ENCODE measurements at places on chromosomes 5 and 9.

DNA sequence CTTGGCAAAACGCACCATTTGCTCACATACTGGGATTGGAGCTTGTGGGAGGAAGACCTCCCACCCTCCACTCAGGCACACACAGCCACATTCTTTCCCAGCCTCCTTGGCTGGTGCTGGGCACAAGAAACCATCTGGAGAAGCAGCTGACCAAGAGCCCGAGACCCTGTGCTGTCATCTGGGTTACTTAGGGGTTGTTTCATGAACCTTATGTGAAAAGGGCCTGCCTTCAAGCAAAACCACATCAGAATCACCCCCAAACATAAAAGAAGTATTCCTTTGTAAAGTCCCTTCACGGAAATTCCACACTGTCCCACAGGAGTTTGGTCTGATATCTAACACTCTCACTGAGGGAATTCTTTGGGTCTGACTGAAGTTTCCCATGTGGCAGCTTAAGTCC lies 172.1 kb downstream of the NR3C1 start:
- no peak for DNase-seq

DNA sequence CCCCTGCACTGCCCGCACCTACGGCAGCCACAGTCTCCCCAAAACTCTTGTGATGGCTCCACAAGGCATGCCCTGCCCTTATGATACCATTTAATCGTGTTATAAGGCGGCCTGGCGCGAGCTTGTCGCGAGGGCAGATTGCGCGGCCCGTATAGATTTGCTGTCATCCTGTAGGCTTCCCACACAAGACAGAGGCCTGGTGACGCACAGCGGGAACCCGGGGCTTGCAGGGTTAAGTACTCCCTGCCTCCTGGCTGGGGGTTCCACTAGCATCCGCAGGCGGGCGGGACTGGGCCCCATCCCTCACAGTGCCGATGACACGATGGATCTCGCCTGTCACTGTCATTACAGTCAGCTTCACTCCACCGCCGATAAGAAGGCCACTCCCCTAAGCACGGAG lies 364.9 kb upstream of the IRX2 start:
- no peak for DNase-seq

- no peak for DNase-seq
Observed at GRCh38 chr5:119860463-119860862, 231.1 kb downstream of the FAM170A start.

DNA sequence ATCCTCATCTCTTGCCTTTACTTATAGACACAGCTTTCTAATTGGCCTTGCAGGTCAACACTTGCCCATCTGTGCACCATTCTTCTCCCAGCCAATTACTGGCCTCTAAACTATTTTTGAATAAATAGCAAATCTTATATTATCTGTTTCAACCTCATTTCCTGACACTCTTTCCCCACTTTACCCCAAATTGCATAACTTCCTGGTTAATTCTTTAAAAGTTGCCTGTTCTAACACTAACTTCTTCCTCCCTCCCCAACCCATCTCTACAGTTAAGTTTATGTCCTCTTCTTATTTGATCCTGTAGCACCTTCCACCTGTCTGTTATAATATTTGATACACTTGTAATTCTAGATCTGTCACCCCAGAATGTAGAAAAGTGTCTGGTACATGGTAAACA lies 372.1 kb downstream of the PDE4D start:
- DNase-seq, result no peak

- DNase-seq, result no peak
Observed at GRCh38 chr9:96461336-96461735, 11.4 kb downstream of the HABP4 start.

- DNase-seq, result no peak
Observed at GRCh38 chr5:57302164-57302563, 128.3 kb downstream of the GPBP1 start.

GRCh38 chr5:55062039-55062779 lies 38.2 kb downstream of the GZMK start:
- no peak for DNase-seq

GRCh38 chr9:108953983-108954574 lies 19.9 kb downstream of the ABITRAM start:
- DNase-seq, result no peak

DNA sequence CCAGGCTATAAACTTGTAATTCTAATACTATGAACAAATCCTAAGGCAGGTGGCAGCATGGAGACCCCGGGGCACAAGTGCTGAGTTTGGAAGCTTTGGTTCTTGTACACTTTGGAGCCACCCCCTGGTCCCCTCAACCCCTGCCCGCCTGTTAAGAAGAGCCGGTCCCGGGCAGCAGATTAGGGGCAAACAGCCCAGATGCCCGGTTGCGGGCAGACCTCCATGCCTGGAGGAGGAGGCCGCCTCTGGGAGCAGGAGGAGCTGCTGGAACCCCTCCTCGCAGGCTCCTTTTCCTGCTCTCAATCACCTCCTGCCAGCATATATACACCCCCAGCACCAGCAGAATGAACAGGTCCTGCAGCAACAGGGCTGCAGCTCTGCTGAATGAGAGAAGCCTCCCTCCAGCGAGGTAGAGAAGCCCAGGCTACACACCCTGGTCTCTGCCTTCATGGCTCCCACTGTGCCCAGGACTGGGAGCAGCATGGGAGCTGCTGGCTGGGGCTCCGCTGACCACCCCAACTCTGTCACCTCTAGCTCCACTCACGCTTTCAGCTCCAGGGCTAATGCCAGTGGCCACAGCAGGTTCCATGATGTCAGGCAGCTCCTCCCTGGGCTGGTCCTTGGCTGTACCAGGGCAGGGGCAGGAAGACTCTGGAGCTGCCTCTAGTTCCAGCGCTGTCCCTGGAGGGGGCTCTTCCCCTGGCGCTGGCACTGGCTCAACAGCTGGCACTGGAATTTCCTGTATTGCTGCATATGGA lies 1713.5 kb upstream of the ACO1 start:
- no peak for DNase-seq

GRCh38 chr5:177111720-177112394 lies 21.7 kb upstream of the NSD1 start:
- peak; percentile 45 for DNase-seq

GRCh38 chr5:52814352-52815148 lies 26.8 kb downstream of the ITGA1 start:
- DNase-seq, result no peak

DNA sequence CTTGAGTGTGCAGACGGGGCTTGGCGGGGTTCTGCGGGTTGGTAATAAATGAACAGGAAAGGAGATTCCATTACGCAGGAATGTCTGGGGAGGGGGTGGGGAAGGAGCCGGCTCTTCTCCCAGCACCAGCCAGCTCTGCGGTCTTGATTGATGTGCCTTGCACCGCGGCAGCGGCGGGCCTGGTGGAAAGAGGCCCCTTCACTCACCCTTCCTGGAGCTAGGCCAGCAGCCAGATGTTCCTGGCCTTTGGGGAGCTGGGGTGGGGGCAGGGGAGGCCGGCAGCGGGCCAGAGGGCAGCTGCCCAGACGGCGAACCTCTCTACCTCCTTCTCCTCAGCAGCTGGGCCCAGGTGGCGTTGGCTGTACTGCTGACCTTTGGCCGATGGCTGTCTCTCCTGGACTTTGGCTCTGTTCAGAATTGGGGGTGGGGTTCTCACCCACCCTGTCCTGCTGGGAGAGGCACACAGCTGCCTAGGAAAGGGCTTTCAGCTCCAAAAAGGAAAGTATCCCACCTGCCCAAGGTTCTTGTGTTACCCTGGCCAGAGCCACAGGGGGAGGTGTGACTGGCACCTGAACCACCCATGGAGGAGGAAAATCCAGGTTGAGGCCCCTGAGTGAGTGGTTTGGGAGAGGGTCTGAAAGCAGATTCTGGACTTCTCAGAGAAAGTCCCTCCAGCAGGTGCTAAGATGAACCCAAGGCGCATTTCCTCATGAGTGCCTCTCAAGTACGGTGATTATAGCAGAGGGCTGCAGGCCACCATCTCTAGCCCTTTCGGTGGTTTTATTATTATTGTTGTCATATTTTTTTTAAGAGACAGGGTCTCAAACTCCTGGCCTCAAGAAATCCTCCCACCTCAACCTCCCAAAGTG lies 58.0 kb upstream of the SYNPO start:
- DNase-seq, result no peak

- no peak for DNase-seq
Observed at GRCh38 chr5:113340537-113340936, 94.3 kb downstream of the TSSK1B start.

- no peak for DNase-seq
Observed at GRCh38 chr9:22238809-22239684, 207.6 kb upstream of the DMRTA1 start.

- DNase-seq, result no peak
Observed at GRCh38 chr5:71522151-71522550, 65.0 kb upstream of the MCCC2 start.

- DNase-seq, result no peak
Observed at GRCh38 chr5:169416583-169417196, 115.8 kb upstream of the SLIT3 start.

DNA sequence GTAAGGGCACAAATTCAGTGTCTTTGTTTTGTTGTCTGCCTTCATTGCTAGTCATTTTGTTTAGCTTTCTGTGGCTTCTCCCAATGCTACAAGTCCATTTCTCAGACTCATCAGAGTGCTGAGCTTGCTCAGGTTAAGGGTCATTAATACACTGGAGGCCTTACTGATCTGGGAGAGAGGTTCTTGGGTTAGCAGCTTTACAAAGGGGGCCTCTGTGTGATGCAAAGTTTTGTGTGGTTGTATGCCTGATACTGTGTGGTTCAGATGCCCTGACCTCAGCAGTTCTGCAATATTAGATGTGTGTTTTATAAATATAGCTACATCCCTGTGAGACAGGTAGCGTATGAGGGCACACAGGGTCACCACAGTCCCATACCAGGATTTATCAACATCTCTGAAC lies 34.8 kb upstream of the SMARCA2 start:
- no peak for DNase-seq

GRCh38 chr5:147434049-147434448 lies 75.8 kb downstream of the DPYSL3 start:
- no peak for DNase-seq

GRCh38 chr5:3027866-3028635 lies 276.6 kb upstream of the IRX2 start:
- DNase-seq, result no peak

- no peak for DNase-seq
Observed at GRCh38 chr5:83777856-83778255, 57.2 kb upstream of the HAPLN1 start.

- no peak for DNase-seq
Observed at GRCh38 chr5:72692231-72692637, 124.2 kb upstream of the TNPO1 start.

- DNase-seq, result no peak
Observed at GRCh38 chr9:125146247-125146646, 2.9 kb upstream of the SCAI start.

DNA sequence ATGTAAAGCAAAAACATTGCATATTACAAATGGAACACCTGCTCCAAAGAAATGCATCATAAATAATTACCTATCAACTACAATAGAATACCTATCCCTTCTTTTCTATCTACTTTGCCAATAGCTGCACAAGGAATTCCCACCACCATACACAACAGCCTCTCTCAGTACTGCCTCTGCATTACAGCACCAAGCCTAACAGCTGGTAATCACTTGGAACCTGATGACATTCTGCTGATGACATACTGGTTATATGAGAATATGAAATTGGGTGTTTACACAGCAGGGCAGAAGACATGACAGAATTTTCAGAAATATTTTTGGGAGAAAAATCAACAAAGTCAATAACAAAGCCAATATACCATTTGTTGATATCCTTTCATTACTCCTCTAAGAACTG lies 43.2 kb downstream of the PSMB7 start:
- DNase-seq, result no peak

DNA sequence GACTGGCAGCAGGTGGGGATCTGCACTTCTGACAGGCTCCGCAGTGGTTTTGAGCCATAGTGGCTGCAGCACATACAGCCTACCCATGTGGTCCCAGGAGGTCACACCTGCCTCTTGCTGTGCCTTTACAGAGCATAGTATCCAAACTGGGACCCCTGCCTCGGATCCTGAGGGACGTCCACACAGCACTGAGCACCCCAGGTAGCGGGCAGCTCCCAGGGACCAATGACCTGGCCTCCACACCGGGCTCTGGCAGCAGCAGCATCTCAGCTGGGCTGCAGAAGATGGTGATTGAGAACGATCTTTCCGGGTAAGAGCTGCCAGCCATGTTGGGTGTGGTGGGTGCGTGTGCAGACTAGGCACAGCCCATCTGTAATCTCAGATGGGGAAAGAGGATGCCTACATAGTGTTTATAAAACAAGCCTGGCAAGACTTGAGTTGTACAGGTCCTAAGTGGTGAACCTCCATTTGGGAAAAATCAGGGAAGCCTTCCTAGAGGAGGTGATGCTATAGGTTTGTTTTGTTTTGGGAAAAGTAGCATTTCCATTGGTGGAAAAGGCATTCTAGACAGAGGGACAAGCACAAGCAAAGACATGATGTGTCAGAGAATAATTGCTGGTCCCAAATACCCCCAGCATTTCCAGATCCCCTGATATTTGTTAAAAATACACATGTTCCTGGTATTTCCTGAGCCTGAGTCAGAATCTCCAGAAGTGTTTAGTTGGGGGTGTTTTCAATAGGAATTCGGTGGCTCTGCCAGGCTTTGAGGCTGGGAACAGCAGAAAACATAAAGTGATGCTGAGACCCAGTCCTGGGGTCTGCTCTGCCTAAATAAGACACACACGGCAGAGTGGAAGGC lies 119.2 kb downstream of the DAB2IP start:
- no peak for DNase-seq

DNA sequence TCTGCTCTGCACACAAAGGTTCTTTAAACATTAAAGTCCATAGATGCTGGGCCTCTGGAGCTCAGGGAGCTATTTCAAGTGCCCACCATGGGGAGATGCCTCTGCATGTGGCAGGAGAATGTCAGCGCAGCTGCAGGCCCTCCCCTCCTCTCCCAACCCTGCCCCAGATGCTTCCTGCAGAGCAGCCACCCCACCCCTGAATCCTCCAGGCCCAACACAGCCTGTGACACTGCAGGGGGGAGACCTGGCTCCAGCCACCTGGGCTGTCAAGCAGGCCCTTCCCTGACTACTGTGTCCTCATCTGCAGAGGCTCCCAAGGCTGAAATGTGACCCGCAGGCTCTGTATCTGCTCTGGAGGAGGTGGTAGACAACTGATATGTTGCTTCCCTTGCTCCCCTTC lies 213.9 kb downstream of the GABBR2 start:
- DNase-seq, result no peak

DNA sequence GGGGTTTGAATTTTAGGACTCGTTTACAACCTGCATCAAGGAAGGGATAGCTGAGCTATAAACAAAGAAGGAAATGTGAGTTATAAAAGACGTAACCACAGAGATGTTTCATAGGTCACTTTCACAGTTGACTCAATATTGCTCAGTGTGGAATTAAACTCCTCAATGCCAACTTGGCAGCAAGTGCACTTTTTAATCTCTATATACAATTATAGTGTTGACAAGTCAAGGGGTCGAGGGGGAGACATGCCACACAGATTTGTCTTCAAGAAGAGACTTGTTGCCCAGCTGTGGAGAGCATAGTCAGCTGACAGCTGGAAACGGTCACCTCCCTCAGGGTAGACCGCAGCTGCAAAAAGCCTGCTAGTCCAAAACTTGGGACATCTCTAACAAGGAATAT lies 163.4 kb upstream of the DMAC1 start:
- DNase-seq, result no peak
